ENCODE measurements at places on chromosomes 7 and 10. TPM values are rescaled to one million over a fixed set of nuclear protein-coding genes. Genes with fewer than 3 reads are reported as not detected.

DNA sequence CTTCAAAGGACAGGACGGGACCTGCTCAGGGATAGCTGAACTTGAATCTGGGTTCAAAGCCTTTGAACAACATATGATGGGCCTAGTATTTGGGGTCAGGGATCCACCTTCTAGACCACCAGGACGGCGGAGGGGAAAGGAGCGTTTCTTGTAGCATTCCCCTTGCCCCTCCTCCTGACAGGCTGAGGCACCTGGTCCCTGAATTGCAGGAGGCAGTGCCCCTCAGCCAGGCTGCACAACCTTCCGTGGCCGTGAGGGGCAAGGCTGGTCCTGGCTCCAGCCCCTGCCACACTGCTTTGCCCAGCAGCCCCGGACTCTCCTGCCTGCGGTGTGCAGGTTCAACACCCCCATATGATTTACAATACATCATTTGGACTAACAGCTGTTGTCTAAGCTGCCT is 58.1 kb downstream of the INSIG1 start:
- DNase-seq: no peak

- no peak for DNase-seq
These were observed 269.6 kb downstream of the ELFN1 start for GRCh38 chr7:1939434-1940401.

Gene CPVL
- 51.1 TPM for total RNA-seq

DNA sequence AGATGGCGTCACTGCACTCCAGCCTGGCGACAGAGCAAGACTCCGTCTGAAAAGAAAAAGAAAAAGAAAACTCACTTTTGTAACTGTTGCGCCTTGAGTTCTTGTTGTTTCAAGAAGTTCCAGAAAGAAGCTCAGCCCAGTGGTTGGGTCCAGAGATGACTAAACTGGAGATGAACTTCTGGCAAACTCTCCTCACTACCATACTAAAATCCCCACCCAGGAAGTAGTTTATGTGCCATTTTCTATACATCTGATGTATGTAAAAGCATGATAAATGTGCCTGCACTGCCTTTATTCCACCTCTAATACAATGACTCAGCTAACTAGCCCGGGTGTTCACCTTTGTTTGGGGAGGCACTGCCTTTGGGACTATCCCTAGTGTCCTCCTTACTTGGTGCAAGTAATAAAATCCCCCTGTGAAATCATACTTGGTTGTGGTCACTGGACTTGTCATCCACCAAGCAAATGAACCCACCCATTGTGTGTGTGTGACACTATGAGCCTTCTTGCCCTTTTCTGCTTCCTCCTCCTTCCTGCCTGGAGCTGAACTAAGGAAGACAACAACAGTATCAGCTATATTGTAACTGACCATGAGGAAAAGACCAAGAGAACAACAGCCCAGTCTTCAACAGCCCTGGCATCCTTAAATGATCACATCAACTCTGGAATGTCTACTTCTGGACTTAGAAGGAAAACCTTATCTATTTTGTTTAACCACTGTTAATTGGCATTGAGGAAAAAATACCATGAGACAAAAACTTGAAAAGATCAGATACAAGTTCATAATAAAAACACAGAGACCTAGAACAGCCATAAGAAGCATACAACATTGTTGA is 33.6 kb downstream of the JMJD1C start:
- DNase-seq: no peak

DNA sequence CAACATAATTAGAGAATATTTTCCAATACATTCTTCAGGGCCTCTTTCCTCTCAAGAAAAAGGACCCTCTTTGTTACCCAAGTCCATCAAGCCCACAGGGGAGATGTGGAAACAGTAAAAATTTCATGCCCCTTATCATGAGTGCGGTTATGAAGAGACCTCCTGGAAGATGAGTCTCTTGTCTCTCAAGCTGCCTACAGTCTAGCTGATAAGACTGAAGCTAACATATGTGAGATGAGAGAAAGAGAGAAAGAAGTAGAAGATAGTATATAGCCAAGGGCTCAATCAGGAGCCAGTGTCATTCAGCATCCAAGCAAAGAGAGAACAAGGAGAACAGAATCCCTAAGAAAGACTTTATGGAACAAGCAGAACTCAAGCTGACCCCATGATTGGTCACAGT is 75.9 kb upstream of the CABCOCO1 start:
- no peak for DNase-seq

GRCh38 chr10:124155781-124156435 is 62.5 kb upstream of the CHST15 start:
- DNase-seq: peak; percentile 50

DNA sequence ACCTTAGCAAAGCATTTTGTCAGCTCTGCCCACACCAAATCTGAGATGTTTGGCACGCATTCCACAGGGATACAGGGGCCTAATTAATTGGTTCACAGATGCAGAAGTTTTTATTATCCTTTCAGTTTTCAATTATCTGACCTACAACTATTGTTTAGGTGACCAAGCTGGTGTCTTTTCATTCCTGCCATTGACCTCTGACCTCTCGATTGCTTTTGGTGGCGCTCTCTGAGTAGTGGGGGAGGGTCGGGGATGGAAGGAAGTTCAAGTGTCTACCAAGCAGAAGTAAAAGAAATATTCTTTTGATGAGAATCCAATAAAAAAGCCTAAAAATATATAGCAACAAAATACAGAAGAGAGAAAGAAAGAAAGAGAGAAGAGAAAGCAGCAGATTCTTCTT is 28.8 kb upstream of the KDM7A start:
- DNase-seq: no peak

Gene ZNF138
- 13.1 TPM for total RNA-seq

Gene ZNF804B
- 0.39 TPM for total RNA-seq

GRCh38 chr10:29205787-29206186 is 83.1 kb upstream of the LYZL1 start:
- no peak for DNase-seq

DNA sequence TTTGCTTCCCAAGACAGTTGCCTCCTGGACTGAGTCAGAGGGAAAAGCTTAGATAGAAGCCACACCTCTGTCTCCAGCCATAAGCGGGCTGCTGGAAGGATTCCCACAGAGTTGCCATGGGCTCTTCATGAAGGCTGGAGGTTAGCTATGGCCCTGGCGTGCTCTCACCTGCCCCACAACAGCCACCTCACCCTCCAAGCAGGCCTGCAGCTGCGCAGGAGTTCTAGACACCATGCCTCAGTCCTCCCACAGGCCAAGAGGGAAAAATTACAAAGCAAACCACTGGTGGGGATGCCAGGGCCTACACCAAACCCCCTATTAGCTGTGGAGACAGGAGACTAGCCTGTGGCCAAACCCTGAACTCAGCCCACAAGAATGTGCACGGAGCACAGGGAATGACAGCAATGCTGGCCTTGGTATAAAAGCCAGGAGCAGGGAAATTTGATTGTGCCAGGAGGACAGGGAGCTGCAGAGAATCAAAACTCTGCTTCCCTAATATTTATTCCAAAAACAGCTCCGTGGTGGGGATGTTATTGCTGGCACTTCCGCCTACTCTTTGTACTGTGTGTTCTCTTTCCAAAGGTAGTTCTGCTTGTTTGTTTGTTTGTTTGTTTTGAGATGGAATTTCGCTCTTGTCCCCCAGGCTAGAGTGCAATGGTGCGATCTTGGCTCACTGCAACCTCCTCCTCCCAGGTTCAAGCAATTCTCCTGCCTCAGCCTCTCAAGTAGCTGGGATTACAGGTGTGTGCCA is 60.3 kb upstream of the STK17A start:
- no peak for DNase-seq

- peak; percentile 60 for DNase-seq
These were observed 46.1 kb upstream of the CACUL1 start for GRCh38 chr10:118800920-118801319.

Gene IL6
- total RNA-seq: not detected

DNA sequence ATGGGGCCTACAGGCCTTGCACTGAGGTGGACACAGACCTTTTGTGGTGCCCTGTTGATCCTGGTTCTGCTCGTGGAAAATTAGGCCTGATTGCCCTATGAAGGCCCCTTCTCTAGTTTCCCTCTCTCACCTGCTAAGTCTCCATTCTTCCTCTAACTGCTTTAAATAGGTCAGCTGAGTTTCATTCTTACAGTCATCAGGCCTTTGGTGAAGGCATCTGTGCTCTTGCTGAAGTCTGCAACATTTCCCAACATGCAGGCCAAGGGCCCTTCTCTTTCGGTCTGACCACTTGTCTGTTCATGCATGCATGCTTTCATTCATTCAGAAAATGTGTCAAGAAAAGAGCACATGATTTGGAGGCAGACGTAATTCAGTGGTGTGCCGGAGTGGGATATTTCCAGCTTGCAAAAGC is 244.0 kb downstream of the BUB3 start:
- DNase-seq: no peak
